ENCODE measurements at places on chromosomes 5 and 9. TPM values are rescaled to one million over a fixed set of nuclear protein-coding genes. Genes with fewer than 3 reads are reported as not detected.

DNA sequence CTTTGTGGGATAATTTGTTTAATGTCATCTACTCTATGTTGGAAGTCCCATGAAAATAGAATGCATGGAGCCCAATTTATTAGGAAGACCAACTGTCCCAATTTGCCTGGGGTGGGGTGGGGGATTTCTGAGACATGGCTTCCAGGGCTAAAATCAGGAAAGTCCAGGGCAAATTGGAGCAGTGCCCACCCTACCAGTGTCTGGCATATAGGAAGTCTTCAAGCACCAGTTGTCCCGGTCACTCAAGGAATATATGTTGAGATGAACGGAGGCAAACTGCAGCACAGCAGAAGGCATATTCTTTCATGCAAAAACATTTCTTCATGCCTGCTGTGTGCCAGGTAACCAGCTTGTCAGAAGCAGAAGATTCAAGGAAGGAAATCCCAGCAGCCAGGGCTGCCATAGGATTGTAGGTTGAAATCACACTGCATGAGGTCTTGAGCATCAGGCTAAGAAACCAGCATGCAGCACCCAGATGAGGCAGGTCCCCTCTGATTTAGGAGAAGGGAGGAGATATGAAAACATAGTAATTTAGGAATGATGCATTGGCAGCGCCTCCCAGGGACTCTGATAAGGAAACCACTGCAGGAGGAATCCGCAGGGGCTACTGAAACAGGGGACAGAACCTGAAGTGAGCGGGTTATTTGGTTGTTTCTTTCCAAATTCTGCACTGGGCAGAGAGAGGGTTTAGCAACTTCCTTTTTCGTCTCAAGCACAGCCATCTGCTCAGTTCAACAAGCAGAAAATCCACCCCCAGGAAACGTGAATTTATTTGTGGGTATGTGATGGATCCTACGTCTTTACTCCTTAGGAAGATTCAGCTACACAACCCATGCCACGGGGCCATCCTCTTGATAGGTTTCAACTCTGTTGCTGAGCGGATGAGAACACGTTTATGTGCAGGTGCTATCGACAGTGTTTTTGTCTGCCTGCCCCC lies 112.6 kb upstream of the CPEB4 start:
- no peak for DNase-seq
- H3K27me3 ChIP-seq: no peaks in the 10 kb centered on the region
- H3K36me3 ChIP-seq: no peaks in the 10 kb centered on the region
- H3K4me3 ChIP-seq: no peak overlapping the region
- no peak overlapping the region for H3K27ac ChIP-seq

- H3K4me1 ChIP-seq: no peaks in the 10 kb centered on the region
- no peak overlapping the region for H3K27ac ChIP-seq
- no peak for DNase-seq
- H3K36me3 ChIP-seq: no peaks in the 10 kb centered on the region
- H3K4me3 ChIP-seq: no peak overlapping the region
Observed at GRCh38 chr5:73367650-73368049, 80.9 kb downstream of the FOXD1 start.

- H3K4me3 ChIP-seq: no peak overlapping the region
- H3K4me1 ChIP-seq: no peaks in the 10 kb centered on the region
- H3K36me3 ChIP-seq: no peaks in the 10 kb centered on the region
- DNase-seq: no peak
- no peaks in the 10 kb centered on the region for H3K27me3 ChIP-seq
- H3K27ac ChIP-seq: no peak overlapping the region
Observed at GRCh38 chr5:81334304-81335061, 33.1 kb downstream of the ZCCHC9 start.

GRCh38 chr5:177432839-177433657 lies 6.6 kb downstream of the GRK6 start:
- DNase-seq: no peak
- H3K27me3 ChIP-seq: no peaks in the 10 kb centered on the region
- peak overlapping the region; percentile 90 for H3K27ac ChIP-seq
- no peak overlapping the region for H3K4me3 ChIP-seq
- peaks cover 41% of the 10 kb centered on the region for H3K36me3 ChIP-seq

GRCh38 chr9:75382126-75382525 lies 293.8 kb downstream of the OSTF1 start:
- DNase-seq: no peak
- H3K4me3 ChIP-seq: no peak overlapping the region
- no peaks in the 10 kb centered on the region for H3K27me3 ChIP-seq
- no peaks in the 10 kb centered on the region for H3K4me1 ChIP-seq
- no peak overlapping the region for H3K27ac ChIP-seq

GRCh38 chr9:118059484-118060278 lies 355.5 kb downstream of the TLR4 start:
- no peaks in the 10 kb centered on the region for H3K4me1 ChIP-seq
- no peaks in the 10 kb centered on the region for H3K36me3 ChIP-seq
- no peak overlapping the region for H3K27ac ChIP-seq
- no peak overlapping the region for H3K4me3 ChIP-seq
- no peak for DNase-seq
- H3K27me3 ChIP-seq: no peaks in the 10 kb centered on the region

DNA sequence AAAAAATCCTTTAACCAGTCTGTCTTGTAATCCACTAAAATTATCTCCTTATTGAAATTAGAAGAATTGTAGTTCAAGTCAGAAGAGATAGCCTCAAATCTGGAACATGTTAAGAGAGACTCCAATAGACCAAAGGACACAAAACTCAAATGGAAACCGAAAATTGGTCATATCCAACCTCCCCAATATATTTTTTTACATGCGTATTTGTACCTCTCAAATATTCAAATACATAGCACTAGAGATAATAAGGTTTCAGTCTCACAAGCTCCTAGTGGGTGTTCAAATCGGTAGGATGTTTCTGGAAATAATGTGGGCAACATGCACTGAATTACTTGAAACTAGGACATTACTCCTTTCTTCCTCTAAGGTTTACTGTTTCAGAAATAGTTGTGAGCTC lies 33.5 kb downstream of the EPB41L4A start:
- no peaks in the 10 kb centered on the region for H3K36me3 ChIP-seq
- no peaks in the 10 kb centered on the region for H3K4me1 ChIP-seq
- no peaks in the 10 kb centered on the region for H3K27me3 ChIP-seq

- no peak for DNase-seq
- no peaks in the 10 kb centered on the region for H3K4me1 ChIP-seq
- no peak overlapping the region for H3K27ac ChIP-seq
- no peaks in the 10 kb centered on the region for H3K27me3 ChIP-seq
Observed at GRCh38 chr9:38445154-38446043, 21.1 kb upstream of the IGFBPL1 start.

DNA sequence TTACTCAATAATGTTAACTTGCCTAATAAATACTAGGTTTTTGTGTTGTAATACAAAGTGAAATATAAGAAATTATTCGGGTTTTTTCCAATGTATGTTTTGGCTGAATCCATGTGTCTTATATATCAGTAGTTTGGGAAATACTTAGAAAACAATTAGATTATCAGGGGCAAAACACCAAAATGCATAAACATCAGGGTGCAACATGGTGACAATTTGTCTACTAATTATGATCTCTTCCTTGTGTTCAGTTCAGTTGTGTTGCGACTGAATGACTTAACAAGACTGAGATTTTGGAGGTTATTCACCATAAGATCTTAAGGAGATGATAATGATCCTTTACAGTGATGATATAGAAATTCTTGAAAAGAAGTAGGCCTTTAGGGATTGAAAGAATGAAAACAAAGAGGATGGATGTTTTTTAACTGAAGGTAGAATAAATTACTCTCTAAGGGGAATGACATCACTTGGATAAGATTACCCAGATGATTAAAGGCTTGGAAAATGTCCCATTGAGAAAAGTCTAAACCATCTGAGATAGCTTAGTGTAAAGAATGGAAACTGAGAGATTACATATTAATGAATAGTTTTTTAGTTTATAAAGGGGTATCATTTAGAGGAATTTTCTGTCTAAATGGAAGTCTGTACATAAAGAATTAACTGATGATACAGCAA lies 415.8 kb downstream of the SPATA31D1 start:
- H3K27ac ChIP-seq: no peak overlapping the region
- H3K4me3 ChIP-seq: no peak overlapping the region
- H3K4me1 ChIP-seq: no peaks in the 10 kb centered on the region
- no peaks in the 10 kb centered on the region for H3K36me3 ChIP-seq
- no peaks in the 10 kb centered on the region for H3K27me3 ChIP-seq
- no peak for DNase-seq

GRCh38 chr5:145245354-145245753 lies 589.8 kb downstream of the PRELID2 start:
- no peaks in the 10 kb centered on the region for H3K27me3 ChIP-seq
- no peak for DNase-seq
- no peaks in the 10 kb centered on the region for H3K36me3 ChIP-seq
- H3K4me1 ChIP-seq: no peaks in the 10 kb centered on the region
- H3K27ac ChIP-seq: no peak overlapping the region

- H3K4me3 ChIP-seq: peak overlapping the region; percentile 78
- H3K4me1 ChIP-seq: peaks cover 6% of the 10 kb centered on the region
- H3K36me3 ChIP-seq: no peaks in the 10 kb centered on the region
- no peaks in the 10 kb centered on the region for H3K27me3 ChIP-seq
- DNase-seq: peak; percentile 75
Observed at GRCh38 chr5:56816546-56817081, 1.3 kb downstream of the MAP3K1 start.

DNA sequence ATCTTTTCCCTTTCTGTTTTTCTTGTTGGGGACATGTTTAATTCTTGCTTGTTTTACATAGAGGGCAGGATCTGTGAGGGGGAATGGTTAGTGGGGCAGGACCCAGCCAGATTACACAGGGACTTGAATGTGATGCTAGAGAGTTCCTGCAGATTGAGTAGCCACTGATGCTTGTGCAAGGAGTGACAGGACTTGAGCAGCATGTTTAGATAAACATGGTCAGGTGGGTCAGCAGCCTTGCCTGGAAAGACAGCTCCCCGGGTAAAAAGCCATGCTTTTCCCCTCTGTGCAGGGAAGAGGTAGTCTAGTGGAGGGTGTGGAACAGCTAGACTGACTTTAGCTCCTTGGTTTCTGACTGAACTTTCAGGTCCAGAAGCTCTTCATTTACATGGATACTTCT lies 261.2 kb downstream of the AOPEP start:
- no peak overlapping the region for H3K4me3 ChIP-seq
- no peak for DNase-seq
- H3K4me1 ChIP-seq: peaks cover 6% of the 10 kb centered on the region

- peak; percentile 87 for DNase-seq
- H3K27ac ChIP-seq: peak within 1 kb of the TSS; percentile 95
- H3K4me1 ChIP-seq: peaks cover 28% of the 10 kb centered on the region
- H3K36me3 ChIP-seq: no peaks in the 10 kb centered on the region
- no peaks in the 10 kb centered on the region for H3K27me3 ChIP-seq
- peak within 1 kb of the TSS; percentile 76 for H3K4me3 ChIP-seq
Observed at GRCh38 chr5:172640822-172641358, at the start of gene NEURL1B. TSS of gene NEURL1B (plus strand) at chr5:172641263. CDS start at chr5:172641407, 144 bp downstream.

DNA sequence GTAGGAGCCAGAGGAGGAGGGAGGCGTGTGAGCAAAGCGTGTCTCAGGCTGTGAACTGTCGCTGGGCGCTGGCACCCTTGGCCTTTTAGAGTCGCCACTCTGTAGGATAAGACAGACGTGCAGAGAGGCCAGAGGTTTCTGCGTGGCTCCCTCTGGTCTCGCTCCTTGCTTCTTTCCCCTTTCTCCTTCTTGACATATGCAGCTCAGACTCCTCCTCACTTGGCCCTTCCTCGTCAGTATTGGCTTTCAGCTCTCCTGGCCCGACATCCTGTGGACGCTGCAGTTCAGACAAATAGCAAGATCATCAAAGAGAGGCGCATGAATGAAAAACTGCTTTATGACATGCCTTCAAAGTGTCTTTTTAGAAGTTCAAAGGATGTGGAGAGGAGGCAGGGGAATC lies 116.8 kb upstream of the SPRY4 start:
- no peaks in the 10 kb centered on the region for H3K4me1 ChIP-seq
- no peak overlapping the region for H3K4me3 ChIP-seq
- peak; percentile 27 for DNase-seq
- no peak overlapping the region for H3K27ac ChIP-seq

DNA sequence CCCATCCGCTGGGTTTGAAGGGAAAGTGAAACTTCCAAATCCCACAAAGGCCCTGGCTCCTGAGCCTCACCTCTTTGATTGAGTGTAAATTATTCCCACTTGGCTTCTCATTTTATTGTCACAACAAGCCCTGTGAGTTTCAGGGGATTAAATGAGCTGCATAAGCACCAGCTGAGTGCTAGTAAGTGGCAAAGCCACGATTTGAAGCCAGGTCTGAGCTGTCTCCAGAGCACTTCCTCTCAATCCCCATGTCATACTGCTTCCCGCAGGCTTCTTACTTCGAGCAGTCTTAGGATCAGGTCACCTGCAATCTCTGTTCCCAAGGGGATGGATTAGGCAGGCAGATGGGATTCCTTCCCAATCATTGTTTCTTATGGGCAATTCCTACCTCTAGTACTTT lies 18.0 kb downstream of the RPS14 start:
- H3K4me3 ChIP-seq: no peak overlapping the region
- no peak for DNase-seq
- no peaks in the 10 kb centered on the region for H3K36me3 ChIP-seq

DNA sequence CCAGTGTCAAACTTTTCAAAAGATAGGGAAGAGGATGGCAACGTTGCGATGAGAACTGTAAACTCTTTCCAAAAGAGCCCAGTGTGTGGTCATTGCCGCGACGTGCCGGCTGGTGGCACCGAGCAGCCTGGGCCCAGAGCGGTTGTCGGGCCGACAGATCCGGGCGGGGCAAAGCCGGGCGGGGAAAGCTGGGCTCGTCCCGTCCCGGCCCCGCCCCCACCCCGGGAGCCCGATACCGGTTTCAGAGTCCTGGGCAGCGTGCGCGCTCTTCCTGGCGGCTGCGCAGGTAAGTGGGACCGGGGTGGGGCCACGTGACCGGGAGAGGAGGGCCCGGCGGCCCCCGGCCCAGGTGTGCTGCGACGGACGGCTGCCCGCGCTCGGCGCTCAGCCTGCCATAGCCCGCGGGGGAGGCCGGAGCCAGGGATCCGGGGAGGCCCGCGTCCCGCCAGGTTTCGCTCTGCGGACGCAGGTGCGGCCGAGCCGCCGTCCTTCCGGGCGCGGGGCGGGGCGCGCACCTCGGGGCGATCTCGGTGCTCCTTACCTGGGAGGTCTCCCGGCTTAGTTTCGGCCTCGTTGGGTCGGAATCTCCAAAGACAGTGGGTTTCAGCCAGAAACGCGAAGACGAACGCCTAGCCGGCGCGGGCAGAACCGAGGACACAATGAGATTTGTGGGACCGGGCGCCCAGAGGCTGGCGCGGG lies at the start of gene MARVELD2:
Gene MARVELD2, plus strand, starts transcription at position 232 of the 699 bp plus-strand sequence. CDS start 4,270 bp downstream, outside the sequence.
- DNase-seq: peak; percentile 94
- peak within 1 kb of the TSS; percentile 84 for H3K27ac ChIP-seq
- H3K4me1 ChIP-seq: no peaks in the 10 kb centered on the region
- no peaks in the 10 kb centered on the region for H3K36me3 ChIP-seq
- peak within 1 kb of the TSS; percentile 49 for H3K4me3 ChIP-seq
- no peaks in the 10 kb centered on the region for H3K27me3 ChIP-seq

The HAPLN1 gene
- not detected for total RNA-seq

The C9orf153 gene
- not detected for total RNA-seq

The ANGPTL2 gene
- total RNA-seq: 11.0 TPM

The TOR4A gene
- total RNA-seq: 52.4 TPM

The KIF20A gene
- total RNA-seq: 1.9 TPM

The RGP1 gene
- total RNA-seq: 30.3 TPM

The PCDHA10 gene
- total RNA-seq: 0.79 TPM

The MARCOL gene
- not detected for total RNA-seq

The DOK3 gene
- 0.60 TPM for total RNA-seq

The SUSD3 gene
- not detected for total RNA-seq
